Mucosa of gallbladder (tissue), 1 donor: ENCODE measurements at places on chromosomes 11 and 22. TPM values are rescaled to one million over a fixed set of nuclear protein-coding genes. Genes with fewer than 3 reads are reported as not detected.

Gene MAP6
- 13.3 TPM for total RNA-seq

GRCh38 chr22:49166746-49167145, 660.9 kb downstream of the BRD1 start:
- no peak for DNase-seq

DNA sequence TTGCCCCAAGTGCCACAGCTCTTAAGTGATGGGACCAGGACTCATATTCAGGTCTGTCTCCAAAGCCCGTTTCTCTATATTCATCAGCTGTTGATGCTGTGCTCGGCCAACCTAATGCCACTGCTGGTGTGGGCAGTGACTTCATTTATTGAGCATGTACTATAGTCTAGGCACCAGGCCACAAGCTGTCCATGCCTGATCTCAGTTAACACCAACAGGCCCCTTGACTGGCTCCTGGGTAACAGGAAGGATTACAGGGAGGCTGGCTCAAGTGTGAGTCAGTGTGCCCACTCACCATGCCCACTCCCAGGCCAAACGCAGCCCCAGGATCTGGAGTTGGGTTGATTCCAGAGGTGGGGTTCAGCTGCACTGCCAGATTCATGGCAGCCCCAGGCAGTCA, 8.6 kb upstream of the CRYBB2 start:
- no peak for DNase-seq

DNA sequence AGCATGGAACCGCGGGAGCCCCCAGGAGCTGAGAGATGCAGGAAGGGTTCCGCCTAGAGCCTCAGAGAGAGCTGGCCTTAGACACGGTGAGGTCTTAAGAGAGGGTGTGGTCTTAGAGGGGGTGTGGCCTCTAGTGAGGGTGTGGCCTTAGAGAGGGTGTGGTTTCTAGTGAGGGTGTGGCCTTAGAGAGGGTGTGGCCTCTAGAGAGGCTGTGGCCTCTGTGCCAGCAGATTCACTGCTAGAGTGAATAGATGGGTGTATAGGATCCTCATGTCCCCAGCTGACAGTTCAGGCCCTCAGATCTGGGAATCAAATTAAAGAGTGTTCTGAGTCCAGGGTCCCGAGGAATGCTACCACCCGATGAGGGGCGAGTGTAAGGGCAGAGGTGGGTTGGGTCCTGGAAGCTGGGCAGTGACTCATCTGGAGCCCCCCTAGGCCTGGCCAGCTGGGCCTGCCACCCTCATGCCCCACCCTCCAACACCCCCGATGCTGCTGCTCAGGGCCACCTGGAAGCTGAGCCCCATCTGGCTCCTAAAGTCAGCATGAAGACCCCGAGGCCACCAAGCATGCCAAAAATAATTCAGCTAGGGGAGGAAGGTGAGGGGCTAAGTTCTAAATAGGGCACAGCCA, 49.5 kb downstream of the IGF2 start:
- DNase-seq, result no peak

- no peak for DNase-seq
Measured at GRCh38 chr11:46745995-46746394, 27.0 kb downstream of the F2 start.

DNA sequence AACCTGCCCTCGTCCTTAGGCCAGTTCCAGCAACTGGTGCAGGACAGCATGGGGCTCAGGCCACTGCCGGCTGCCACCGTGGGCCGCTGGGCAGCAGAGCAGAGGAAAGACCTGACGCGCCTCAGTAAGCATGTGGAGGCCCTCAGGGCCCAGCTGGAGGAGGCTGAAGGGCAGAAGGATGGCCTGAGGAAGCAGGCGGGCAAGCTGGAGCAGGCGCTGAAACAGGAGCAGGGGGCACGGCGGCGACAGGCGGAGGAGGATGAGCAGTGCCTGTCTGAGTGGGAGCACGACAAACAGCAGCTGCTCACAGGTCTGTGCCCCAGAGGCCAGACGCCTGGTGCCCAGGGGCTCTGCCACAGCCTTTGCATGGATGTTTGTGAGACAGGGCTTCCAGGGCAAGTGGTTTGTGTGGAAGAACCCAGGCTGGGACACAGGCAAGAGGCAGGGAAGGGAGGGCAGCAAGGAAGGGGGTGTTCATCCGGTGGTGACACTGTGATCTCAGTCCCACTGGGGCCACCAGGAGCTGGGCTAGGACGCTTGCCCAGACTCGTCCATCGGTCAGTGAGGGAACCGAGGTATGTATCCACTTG, 13.9 kb downstream of the CCDC157 start:
- DNase-seq, result no peak

DNA sequence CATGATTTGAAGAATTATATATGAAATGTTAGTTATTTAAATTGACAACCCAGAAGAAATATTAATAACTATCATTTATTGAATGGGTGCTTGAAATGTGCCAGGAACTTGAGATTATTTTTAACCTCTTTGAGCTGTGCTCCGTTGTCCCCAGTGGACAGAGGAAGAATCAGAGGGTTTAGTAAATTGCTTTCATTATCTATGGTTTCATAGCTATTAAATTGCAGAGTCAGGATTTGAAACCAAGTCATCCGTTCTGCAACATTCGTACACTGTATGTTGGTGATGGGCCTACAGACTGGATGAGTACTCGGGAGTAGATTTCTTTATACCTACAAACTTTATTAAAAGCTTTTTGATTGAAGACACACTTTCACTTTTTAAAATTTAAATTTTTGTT, 4.9 kb downstream of the HSD17B12 start:
- DNase-seq, result no peak
